ENCODE measurements at places on chromosomes 3 and 15.

- DNase-seq, result peak; percentile 49
Measured at GRCh38 chr3:130658678-130659077, 88.0 kb downstream of the PIK3R4 start.

DNA sequence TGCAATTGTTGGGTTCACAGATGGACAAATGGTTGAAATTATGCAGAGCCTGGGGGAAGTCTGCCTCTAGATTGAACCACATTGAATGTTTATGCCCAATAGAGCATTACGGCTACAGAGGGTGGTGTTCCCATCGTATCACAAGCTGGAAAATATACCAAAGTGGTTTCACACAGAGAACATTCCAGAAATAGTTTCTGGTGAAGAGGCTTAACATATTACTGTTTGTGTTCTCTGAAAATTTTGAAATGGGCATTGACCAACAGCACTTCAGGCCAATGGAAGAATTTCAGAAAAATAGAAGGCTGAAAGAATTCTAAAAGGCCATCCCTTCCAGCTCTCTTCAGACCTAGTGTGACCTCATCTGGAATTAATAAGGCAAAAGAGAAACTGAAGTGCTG, 203.9 kb downstream of the NEK10 start:
- DNase-seq, result peak; percentile 87

GRCh38 chr15:42932833-42933515, 12.4 kb upstream of the TTBK2 start:
- no peak for DNase-seq

- DNase-seq, result no peak
Measured at GRCh38 chr3:125191256-125191655, 21.3 kb downstream of the SLC12A8 start.

DNA sequence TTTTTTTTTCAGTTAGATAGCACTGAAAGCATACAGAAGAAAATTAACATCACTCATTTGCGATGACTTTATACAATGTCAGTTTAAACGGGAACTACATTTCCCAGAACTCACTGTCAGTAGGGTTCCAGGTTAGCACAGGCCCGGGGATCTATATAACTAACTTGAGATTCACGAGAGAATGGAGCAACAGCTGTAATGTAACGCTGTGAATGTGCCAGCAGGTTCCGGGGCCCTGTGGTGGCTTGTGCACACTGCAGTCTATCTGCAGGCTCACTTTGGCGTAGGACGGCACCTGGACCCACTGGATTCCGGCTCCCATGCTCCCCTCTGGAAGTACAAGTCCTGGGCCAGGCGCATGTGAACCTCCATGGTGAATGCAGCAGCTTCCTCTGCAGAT, 19.4 kb downstream of the CCR1 start:
- DNase-seq, result peak; percentile 54

DNA sequence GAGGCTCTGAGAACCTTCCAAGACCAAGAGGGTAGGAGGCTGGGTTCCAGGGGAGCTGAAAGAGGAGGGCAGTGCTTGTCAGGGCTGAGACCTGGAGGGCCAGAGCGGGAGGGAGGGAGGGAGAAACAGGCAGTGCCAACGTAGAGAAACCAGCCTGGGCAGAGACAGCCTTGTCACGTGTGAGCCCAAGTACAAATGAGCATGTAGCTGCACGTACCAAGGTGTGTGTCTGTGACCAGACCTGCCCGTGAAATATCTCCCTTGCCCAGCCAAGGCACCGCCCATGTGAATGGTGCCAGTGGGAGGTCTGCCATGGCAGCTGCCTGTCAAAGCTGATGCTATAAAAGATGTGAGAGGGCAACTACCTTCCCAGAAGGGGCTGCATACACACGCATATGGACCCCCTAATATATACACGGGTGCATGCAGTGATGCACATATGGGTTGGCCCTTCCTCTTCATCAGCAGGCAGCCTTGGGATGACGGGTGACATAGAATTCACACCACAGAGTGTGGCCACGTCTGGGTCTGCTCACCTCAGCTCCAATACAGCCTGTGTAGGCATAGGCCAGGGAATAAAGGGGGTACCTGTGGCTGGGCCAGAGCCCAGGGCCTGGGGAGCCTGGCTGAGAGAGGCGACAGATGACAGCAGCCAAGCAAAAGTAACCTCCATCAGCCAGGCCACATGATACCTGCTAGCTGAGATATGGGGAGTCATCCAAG, 7.8 kb upstream of the CTDSPL start:
- no peak for DNase-seq

- DNase-seq, result no peak
Measured at GRCh38 chr15:71282076-71282475, 166.8 kb downstream of the THSD4 start.
